ENCODE measurements at places on chromosomes 2 and 18.

DNA sequence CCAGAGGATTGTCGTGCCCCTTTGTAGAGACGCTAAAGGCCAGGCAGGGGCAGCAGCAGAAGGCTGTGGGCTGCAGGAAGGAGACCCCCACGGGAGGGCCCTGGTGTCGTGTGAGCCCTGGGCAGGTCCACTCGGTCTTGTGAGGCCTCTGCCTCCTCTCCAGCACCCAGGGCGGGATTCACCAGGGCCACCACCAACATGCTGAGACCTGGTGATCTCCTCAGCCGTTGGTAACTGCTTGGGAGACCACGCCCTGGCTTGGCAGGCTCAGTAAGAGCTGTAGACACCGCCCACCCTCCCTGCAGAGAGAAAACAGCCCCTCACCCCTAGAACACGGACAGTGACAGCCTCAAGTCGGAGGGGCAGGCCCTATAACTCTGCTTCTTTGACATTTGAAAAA, 21.1 kb downstream of the MBP start:
- no peak for DNase-seq

DNA sequence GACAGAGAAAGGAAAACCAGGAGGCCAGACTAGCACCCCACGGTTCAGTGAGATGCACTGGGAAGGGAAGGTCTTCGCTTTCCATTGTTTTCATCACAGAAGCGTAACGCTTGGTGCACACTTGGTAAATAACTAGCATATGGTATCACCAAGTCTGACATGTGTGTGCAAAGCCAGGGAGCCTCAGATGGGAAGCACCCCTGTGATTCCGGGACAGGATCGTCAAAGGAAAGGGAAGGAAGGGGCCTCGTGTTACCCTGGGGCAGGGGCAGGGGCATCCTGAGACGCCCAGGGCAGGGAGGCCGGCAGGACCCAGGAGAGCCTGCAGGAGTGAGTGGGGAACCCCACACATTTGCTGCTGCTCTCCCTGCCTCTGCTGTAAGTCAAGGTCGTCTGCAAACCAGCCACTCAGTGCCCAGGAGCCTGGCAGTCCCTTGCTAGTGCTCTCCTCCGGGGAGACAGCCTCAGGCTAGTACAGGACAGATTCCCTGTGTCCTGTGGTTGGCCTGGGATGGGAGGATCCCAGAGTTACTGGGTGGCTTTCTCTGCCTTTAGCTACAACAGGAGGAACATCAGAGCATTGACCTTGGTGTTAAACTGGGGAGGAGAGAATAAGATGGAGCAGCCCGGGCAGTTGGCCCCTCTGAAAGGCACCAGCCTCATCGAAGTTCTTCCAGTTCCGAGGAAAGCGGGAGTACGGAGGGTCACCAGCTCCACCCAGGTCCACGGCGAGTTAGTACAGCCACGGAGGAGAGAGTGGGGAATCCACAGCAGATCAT, 192.5 kb downstream of the NDUFA10 start:
- DNase-seq: no peak

- peak; percentile 51 for DNase-seq
Measured at GRCh38 chr2:134218930-134219658, 34.8 kb upstream of the MGAT5 start.

- DNase-seq: no peak
Measured at GRCh38 chr2:5057891-5058351, 634.3 kb upstream of the SOX11 start.

- DNase-seq: no peak
Measured at GRCh38 chr2:180196419-180196977, 189.4 kb upstream of the CWC22 start.

- DNase-seq: no peak
Measured at GRCh38 chr2:151770995-151771394, 36.7 kb upstream of the NEB start.
